Activated T-cell treated with anti-CD3 and anti-CD28 coated beads, Interleukin-2, amount 50 U/mL, for 72 hours (primary cell): ENCODE measurements at places on chromosomes 1 and 21. TPM values are rescaled to one million over a fixed set of nuclear protein-coding genes. Genes with fewer than 3 reads are reported as not detected.
A peak's percentile ranks its signal among the peaks of the same experiment; 100 is the strongest.

The HAPLN2 gene
- 0.22 TPM for total RNA-seq

GRCh38 chr1:87647430-87648177 lies 318.9 kb downstream of the LMO4 start:
- no peak for DNase-seq

The CAMK1G gene
- total RNA-seq: 0.63 TPM

DNA sequence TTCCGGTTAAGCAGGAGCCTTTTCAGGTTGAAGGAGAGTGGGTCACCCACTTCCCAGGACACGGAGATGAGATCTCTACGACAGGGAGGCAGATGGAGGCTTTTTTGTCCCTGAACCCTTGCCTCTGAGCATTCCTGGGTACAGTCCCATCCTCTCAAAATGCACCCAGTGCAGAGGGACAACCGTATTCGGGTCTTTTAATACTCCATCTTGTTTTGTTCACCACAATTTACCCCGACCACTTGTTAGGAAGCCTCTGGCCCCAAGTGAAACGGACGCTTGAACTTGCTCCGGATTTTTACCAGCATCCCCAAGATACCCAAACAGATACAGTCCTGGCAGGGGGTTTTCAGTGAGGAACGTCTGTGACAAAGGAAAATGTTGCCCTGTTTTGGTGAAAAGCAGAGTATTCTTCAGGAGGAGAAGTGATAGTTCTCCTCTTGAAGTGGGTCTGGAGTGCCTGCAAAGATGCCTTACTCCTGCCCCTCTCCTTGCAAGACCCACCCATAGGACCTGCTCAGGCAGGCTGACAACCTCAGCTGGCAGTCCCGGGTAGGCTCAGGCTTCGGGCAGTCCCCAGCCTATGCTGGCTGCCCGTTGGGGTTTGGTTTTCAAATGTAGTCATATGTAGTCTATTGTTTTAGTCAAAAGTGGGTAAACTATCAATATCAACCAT lies 669 bp upstream of the ARL8A start:
- DNase-seq: peak; percentile 73

The TRABD2B gene
- not detected for total RNA-seq
